Osteoblast (primary cell): ENCODE measurements at places on chromosomes 5 and 9.

DNA sequence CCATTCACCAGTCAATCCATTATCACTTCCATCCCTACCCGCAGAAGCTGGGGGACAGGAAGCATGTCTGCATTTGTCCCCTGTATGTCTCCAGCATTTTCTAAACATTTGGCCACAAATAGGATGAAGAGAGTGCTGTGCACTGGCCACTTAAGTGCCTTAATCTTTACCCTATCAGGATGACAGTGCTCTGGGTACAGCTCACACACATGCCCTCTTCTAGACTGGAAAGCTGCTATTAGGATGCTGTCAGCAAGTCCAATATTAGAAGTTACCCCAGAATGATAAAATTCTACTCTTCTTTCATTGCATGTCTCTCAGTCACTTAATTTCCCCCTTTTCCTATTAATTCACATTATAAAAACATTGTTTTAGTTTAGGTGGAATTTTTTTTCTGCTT, 168.4 kb downstream of the RASEF start:
- no peak for DNase-seq

GRCh38 chr5:35482167-35482755, 135.4 kb upstream of the SPEF2 start:
- DNase-seq: peak; percentile 23

DNA sequence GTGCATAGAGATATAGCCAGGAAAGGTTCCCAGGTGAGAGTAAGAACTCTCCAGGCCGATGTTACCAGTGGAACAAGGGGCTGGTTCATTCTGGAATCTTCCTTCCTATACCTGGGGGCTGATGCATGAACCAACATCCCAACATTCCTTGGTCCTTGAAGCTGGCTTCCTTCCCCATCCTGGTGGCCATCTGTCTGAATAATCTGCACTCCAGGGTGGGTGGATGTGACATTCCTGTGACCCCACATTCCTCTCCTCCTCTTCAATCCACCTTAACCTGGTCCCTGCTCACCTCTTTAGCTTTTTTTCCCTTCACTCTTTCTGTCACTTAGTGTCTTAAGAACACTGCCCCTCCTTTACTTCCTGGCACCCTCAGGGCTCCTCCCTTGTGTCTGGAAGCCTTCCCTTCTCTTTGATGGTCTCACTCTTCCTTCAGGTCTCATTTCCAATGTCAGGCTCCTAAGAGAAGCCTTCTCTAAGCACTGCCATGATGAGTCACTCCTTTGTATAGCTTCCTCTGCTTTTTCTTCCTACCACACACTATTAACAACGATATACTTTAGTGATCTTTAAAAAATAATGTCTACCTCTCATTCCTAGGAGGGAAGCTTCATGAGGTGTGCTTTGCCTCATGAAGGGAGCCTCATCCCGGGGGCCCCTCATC, 80.3 kb downstream of the BOD1 start:
- DNase-seq: peak; percentile 46

- DNase-seq: peak; percentile 73
Measured at GRCh38 chr9:122777935-122778627, 10.7 kb upstream of the OR5C1 start.

DNA sequence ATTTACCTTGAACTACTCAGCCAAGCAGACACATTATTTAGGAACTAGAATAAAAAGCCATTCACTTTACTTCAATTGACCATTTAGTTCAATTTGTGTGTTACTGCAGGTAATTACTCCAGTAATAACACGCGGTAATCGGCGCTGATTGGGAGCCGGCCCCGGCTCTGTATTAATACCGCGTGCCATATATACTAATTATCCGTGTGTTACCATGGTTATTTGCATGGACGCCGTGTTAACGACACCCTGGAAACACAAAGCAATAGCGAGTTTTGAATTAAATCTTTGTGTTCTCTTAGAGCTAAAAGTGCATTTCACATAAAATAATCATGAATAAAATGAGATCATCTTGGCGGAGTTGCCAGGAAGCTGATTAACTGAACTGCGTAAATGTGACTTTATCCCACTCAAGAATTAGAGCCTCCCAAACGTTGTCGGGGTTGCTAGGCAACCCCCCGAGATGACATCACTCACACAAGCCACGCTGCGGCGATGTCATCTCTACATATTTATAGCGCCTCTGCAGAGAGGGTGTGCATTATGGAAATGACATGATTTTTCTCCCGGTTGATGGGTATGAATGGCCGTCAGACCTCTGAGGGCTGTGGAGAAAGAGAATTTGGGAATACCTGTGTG, 41.4 kb upstream of the RNU6ATAC start:
- peak; percentile 93 for DNase-seq

DNA sequence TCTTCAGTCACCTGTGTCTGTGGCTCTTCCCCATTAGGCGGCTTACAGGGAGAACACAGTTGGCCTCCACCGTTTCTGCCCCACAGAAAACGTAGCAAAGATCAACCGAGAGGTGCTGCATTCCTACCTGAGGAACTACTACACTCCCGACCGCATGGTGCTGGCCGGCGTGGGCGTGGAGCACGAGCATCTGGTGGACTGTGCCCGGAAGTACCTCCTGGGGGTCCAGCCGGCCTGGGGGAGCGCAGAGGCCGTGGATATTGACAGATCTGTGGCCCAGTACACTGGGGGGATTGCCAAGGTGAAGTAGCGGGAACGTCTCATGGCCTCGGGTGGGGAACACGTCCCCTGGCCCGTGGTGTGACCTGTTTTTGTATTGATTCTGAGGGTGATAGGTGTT, 6.5 kb downstream of the PMPCA start:
- DNase-seq: no peak

DNA sequence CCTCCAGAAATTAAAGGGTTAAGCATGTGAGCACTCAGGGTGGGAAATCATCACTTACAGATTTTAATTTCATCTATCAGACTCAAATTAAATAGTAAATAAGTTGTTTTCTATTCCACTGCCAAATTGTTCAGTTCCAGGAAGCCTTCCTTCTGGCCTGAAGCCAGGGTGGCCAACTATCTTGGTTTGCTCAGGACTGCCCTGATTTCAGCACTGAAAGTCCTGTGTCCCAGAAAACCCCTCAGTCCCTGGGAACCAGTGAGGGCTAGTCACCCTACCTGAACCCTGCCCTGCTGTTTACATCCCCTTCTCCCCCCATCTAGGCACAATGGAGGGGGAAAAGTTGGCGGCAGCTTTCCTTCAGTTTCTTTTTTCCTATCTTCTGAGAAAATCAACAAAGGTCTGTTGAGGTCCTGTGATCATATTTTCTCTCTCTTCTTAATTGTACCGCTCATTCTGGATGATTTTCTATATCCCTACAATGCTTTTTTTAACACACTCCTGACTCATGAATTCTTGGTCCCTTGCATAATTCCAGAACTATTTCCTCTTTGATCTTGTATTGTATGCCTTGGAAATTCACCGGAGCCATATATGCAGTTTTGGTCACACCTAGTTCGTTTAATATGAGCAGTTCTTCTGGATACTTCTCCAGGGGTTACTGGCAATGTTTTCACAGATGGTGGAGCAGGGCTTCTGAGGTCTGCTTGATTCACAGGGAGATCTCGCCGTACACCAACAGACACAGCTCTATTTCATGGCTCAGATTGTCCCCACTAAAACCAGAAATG, 103.8 kb downstream of the MAP1B start:
- DNase-seq: peak; percentile 82

DNA sequence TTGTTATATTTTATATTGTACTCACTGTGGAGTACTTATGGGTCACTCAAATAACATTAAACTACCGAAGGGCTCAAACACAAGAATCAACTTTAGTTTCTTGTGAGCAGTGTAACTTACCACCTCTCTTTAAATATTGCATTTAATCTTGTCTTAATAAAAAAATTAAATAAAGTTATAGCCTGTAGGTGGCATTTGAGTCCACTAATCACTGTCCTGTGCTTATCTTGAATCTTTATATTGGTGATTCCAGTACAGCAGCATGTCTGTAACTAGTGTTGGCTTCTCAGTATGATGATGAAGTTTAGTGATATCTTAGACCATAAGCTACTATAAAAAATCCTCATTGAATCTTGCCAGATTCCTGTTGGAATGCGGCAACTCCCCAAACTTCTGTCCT, 313.8 kb downstream of the FAM170A start:
- no peak for DNase-seq

DNA sequence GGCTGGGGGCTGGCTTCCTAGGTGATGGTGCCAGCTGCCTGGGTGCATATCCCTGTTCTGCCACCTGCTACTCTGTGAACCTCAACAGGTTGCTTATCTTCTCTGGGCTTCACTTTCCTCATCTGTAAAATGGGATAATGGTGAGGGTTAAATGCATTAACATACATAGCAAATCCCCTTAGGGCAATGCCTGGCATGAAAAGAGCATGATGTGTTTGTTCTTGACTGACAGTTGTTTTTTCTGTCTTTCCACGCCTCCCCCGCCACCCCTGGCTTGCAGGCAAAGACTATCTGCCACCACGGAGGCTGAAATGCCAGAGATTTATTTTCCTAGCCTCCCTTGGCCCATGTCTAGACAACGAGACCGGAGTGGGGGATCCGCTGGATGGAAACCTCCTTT, 280.5 kb downstream of the NSG2 start:
- DNase-seq: no peak

DNA sequence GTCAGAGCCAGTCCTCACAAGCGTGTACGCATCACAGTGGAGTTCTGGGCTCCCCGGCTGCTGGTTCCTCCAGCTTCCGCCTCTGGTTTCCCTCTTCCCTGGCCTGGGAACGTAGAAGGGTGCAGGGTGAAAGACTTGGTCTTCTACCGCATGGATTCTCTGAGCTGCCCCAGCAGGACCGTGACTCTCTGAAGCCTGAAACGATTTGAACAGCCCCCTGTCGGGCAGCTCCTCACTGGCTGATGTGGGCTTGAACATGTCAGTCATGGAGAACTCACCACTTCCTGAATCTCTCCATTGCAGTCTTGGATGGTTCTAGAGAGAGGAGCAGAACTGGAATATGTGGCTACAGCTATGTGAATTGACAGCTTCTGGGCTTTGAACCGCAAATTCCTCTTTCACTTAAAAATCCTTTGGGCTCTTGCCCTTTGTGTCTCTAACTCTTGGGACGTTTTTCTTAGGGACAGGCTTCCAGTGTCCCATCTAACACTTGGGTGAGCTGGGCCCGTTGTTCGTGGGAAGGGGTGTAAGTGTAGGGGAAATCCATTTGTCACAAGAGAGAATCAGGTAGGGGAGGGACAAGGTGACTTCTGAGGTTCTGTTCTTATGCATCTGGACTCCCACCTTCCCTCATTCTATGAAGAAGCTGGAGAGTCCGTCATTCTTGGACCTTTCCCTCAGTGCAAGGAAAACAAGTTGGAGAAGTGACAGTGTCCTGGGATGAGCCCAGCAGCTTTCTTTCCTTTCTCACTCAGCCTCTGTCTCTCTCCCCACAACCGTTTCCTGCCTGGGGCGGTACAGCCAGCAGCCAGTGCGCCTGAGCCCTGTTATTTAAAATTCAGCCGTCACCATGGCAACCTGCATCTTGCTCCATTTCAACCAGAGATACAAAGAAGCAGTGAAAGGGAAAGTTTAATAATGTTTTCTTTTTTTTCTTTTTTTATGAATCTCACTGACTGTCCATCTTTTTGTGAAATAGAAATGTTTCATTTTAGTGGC, 84.7 kb downstream of the PTTG1 start:
- no peak for DNase-seq

- DNase-seq: no peak
Measured at GRCh38 chr5:41875121-41875520, 4.9 kb upstream of the OXCT1 start.

DNA sequence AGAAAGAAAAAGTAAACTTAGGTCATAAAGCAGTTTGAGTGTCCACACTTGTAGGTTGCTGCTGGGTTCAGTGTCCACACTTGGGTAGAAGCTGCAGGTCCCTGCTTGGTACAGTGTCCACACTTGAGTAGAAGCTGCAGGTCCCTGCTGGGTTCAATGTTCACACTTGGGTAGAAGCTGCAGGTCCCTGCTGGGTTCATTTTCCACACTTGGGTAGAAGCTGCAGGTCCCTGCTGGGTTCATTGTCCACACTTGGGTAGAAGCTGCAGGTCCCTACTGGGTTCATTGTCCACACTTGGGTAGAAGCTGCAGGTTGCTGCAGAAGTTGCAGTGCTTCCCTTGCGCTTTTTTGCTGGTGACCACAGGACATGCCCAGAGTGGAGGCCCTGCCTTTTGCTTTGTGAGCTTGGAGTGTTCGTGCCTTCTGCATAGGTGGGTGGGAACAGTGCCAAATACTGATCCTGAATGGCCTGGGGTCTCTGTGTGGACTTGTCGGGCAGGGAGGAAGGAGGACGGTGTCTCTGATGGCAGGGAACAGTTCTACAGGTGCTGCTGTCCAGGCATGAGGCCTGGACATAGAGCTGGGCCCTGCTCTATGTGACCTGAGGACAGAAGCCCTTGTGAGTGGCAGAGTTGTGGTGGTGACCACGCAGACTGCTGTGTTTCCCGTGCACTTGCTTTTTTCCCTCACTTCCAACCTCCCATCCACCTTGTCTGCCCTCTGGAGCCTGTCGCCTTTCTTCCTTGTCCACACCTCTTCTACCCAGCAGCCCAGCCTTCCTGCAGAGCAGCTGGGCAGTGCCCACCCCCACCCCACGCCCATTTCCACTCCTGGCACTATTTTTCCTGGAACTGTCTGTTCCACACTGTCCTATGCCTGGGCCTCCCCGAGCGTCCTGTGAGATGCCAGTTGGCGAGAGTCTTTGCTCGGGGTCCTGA, 120.8 kb downstream of the EHMT1 start:
- DNase-seq: no peak

GRCh38 chr9:8651070-8651845, 851.7 kb upstream of the DMAC1 start:
- DNase-seq: no peak

- DNase-seq: peak; percentile 97
Measured at GRCh38 chr5:2038321-2039179, 155.8 kb upstream of the IRX4 start.
